ENCODE measurements at places on chromosomes 16 and 17. TPM values are rescaled to one million over a fixed set of nuclear protein-coding genes. Genes with fewer than 3 reads are reported as not detected.
A peak's percentile ranks its signal among the peaks of the same experiment; 100 is the strongest.

GRCh38 chr17:74032222-74032621 is 171.3 kb upstream of the RPL38 start:
- DNase-seq: no peak

- no peak for DNase-seq
These were observed 3.9 kb downstream of the ZNF750 start for GRCh38 chr17:82835766-82836512.

DNA sequence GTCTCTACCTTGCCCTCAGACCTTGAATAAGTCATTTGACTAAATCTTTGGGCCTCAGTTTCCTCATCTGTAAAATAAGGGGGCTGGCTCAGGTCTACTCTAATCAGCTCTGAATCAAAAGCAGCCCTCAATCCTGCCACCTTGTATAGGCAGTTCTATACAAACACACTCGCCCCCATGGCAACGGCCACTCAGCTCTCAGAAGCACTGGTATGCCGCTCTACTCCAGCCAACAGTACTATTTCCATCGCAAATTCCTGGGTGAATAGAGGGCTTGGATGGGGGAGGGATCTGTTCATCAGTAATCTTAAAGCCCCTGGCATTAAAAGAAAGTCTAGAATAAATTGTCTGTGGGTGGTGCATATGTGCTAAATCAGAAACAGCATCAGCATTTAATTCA is 21.2 kb upstream of the TAOK1 start:
- no peak for DNase-seq

DNA sequence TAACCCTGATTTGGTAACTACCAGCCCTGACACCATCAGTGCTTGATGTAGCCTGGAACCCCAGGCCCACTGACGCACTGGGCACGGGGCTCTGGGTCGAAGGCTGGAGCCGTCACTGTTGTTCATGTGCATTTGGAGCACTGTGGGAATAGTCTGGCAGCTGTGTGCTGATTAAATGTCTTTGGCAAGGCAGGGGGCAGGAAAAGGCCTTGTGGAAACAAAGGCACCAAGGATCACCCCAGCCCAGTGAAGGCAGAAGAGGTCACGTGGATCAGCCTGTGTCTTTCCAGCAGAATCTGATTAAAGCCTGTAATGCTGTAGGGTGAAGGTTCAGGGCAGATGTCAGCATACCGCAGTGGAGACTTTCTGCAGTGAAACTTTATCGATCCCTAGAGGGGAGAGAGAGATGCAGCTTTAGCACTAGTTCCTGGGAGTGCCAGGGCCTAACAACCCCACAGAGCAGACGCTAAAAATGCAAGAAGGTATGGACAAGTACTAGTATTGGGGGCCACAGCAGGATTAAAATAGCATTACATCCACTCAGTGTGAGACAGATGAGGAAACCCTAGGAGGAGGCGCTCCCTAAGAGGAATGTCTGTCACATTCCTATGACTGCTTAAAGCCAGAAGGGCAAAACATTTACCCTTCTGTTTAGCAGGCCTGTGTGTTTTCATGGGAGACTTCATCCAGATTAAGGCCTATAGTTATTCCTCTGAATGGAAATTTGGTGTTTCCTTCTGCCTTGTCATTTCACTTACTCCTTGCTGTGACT is 9.7 kb downstream of the ZNHIT3 start:
- no peak for DNase-seq

DNA sequence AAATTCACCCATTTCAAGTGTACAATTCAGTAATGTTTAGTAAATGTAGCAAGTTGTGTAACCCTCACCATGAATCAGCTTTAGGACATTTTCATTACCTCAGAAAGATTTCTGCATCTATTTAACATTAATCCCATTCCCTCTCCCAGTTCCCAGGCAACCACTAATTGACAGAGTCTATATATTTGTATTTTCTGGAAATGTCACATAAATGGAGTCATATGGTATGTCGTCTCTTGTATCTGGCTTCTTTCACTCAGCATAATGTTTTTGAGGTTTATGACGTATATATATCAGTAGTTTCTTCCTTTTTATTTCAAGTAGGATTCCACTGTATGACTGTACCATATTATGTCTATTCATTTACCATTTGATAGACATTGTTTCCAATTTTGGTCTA is 199.8 kb downstream of the CYB561 start:
- peak; percentile 34 for DNase-seq

DNA sequence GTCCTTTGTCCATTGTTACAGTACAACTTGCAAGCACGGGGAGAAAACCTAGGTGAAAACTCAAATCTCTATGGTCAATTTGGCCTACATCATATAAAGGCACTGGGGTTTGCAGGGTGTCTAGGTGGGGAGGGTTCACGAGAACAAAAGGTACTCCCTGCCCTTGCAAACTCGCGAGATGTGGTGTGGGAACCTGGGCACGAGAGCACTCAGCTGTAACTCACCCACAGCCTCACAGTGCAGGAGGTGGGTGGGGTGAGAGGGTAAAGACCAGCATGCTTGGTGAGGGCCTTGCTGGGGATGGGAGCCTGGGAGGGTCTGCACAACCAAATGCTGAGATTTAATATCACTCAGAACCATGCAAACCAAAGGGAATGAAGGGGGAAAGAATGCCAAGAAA is 18.4 kb upstream of the ZNF594 start:
- no peak for DNase-seq

- DNase-seq: no peak
These were observed 7.5 kb downstream of the ORC6 start for GRCh38 chr16:46696957-46697356.

GRCh38 chr17:16123531-16123930 is 91.8 kb downstream of the NCOR1 start:
- DNase-seq: no peak

DNA sequence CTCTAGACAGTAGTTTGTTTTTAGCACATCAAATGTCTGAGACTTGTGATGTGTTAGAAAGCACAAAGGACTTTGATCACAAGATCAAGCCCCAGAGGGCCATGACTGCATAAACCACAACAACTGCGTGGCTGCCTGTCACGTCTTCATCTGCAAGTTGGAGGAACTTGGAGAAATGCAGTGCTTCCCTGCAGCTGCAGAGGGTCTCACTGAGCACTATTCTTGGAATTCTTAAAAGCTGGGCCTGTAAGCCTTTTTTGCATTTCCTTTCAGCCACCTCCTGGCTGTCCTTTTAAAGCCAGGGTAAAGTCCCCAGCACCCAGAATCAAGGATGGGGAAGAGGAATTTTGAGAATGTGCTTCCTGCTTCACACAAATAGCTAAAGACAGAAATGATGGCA is 431.3 kb downstream of the MAF start:
- DNase-seq: no peak

DNA sequence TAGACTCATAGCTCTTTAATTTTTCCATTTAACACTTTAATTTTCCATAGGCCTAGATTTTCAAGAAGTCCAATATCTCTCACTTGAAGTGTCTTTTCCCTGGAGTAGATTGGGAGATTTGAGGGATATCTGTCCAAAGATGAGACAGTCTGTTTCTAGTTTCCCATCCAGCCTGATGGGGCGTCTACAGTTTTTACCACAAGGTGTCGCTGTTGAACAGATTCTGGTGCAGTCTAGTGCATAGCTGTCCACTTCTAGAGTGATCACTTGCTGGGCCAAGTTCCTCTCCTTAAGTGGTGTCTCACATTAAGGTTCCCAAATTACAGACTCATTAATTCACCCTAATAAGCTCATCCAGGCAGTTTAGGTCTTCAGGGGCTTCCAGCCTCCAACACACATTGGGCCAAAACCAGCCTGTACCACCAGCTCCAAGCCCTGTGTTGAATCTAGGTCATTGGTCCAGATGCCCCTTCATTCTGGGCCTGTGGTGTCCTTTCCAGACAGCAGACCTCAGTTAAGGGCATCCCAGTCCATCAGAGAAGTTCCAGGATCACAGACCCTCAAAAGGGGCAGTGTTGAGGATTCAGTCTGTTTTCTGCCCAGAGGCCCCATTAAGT is 9.4 kb downstream of the SNX20 start:
- DNase-seq: no peak

DNA sequence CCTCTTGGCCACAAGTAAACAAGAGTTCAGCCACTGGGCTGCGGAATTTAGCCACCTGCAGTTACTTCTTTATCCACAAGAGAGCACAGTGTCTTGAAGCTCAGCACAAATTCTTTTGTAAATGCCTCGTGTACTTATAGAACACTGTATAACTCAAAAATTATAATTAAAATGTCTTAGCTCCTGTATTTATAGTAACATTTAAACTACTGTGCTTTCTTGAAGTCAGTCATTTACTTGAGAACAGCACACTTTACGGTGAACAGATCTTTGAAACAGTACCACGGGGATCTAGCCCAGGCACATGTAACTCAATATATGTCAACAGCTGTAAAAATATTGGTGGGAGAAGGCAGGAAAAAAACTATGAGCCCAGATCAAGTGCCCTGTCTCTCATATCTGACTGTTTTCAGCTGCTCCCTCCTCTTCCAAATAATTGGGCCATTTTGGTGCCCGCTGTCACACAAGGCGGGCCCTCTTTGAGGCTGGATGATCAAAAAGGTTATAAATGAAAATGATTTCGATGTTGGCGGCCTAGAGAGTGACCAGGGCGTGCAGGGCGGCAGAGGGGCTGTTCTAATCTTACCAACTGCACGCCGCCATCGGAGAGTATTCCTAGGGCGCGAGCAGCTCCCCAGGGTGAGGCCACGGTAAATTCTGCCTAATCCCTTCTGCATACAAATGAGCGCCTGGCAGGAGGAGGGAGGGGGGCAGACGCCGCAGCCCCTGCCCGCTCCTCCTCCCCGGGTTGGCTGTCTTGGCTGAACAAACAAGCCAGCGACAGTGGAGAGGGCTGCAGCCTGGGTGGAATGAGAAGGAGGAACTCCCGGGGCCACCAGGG is 183.2 kb downstream of the C16orf78 start:
- DNase-seq: peak; percentile 18

DNA sequence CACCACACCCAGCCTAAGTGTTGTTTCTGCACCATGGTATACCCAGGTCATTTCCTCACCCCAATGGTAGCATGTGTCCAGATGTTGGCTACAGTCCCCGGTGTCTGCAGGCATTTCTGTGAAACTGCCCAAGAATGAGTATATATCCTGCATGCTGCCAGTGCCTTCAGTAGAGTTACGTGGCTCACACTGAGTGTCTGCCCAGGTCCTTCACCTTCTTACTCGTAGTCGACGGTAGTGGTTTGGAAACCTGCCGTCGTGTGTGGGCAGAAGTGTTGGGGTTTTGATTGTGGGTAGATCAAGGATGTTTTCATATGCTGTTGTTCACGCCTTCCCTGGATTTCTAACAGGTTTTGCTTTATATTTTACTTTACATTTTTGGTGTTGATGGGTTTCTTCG is 16.8 kb downstream of the TCF25 start:
- no peak for DNase-seq

DNA sequence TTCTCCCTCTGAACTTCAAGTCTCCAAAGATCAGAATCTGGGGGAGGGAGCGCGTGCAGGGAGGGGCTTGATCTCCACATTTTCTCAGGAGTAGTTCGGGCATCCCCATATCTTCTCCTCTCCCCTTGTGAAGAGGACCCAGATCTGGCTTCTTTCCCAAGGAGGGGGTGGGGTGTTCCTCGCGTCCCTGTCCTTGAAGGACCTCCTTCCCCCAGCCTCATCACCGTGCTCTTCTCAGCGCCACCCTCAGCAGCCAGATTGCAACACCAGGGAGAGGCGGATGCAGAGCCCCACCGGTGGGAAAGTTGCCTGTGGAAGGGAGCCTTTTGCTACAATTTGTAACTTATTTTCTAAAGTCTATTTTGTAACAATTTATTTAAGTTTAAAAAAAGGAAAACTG is 5.7 kb downstream of the PRSS53 start:
- no peak for DNase-seq

- no peak for DNase-seq
These were observed 790 bp downstream of the CRHR1 start for GRCh38 chr17:45784741-45785479.

The CCL15 gene
- total RNA-seq: not detected

The XAF1 gene
- total RNA-seq: 19.4 TPM

The CX3CL1 gene
- total RNA-seq: 2.6 TPM

The RCVRN gene
- total RNA-seq: 0.10 TPM

The NPIPB13 gene
- total RNA-seq: 1.6 TPM

The TPSB2 gene
- 3.9 TPM for total RNA-seq

The MFSD6L gene
- total RNA-seq: 0.20 TPM

The PHF12 gene
- 18.6 TPM for total RNA-seq

The NTN1 gene
- 15.9 TPM for total RNA-seq
